ENCODE measurements at places on chromosomes 5 and 9.

GRCh38 chr9:95468791-95469190, 48.0 kb downstream of the PTCH1 start:
- no peak for DNase-seq

DNA sequence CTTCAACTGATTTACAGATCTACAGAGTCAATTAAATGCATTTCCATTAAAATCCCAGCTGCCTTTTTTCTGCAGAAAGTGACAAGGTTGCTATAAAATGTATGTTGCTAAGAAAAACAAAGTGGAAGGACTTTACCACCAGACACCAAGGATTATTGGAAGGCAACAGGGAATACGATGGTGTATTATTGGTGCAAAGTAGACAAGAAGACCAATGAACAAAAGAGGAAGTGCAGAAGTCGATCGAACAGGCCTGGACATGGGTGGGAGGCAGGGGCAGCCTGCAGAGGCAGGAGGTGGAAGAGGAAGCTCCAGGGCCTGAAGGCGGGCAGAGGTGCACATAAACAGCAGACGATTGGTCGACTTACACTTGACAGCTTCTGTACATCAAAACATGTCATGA, 10.6 kb upstream of the SLC6A19 start:
- DNase-seq, result no peak

- DNase-seq, result peak; percentile 85
Observed at GRCh38 chr5:115296124-115297022, at the start of gene CCDC112. Gene CCDC112 (minus strand): TSS chr5:115296654. CDS start chr5:115296543, 111 bp downstream.

DNA sequence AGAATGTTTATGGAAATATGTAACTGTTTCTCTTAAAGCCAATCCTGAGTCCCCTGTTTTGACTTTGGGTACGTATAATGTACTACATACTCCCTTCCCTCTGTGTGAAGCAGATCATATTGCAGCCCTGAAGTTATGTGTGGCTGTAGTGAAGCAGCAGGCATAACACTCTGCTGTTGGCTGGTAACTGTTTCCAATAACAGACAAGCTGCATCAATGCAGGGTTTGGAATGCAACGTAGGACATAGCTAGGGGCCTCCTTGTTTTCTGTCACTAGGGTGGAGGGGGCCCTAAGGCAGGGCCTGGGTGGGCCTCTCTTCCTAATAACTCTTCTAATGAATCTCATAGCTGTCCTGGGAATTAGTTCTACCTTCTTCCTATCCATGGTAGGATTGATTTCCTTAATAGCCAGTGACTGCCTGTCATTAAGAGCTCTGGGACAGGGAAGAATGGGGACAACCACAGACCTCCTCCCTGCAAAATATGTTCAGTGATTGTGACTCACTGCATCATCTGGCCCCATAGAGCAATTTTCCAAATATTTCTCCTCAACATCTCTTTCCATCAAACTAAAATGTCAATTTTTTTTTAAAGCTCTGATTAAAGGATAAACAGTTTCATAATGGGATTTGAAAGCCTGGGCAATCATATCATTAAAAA, 129.6 kb upstream of the HMHB1 start:
- DNase-seq, result no peak

DNA sequence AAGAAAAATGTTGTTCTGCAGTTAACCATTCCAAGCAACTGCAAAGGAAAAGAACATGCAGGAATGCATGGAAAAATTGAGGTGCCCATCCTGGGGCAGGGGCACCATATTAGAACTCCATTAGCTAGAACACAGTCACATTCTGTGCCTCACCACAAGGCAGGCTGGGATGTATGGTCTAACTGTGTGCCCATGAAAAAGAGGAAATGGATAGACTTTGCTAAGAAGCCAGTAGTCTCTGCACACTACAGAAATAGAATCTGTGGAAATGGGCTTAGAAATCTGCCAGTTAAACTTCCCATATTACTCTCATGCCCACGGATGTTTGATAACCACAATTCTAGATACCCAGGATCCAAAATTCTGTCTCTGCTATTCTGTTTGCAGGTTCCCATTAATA, 423.8 kb upstream of the SMARCA2 start:
- no peak for DNase-seq

DNA sequence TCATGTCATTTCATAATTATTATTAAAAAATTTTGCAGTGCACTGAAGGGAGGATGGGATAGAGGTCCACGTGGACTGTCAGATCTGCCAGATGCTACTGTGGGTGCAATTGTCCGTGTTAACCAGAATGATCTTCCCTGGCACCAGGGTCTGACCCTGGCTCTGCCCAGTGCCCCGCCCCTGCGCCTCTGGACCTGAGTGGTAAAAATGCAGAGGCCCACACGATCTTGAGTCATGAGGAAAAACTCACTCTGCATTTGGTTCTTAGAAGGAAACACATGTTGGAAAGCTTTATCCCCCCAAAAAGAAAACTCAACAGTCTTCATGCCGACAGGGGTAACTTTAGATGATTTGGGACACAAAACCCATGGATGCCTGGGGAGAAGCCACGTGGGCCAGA, 20.1 kb upstream of the BARX1 start:
- no peak for DNase-seq

DNA sequence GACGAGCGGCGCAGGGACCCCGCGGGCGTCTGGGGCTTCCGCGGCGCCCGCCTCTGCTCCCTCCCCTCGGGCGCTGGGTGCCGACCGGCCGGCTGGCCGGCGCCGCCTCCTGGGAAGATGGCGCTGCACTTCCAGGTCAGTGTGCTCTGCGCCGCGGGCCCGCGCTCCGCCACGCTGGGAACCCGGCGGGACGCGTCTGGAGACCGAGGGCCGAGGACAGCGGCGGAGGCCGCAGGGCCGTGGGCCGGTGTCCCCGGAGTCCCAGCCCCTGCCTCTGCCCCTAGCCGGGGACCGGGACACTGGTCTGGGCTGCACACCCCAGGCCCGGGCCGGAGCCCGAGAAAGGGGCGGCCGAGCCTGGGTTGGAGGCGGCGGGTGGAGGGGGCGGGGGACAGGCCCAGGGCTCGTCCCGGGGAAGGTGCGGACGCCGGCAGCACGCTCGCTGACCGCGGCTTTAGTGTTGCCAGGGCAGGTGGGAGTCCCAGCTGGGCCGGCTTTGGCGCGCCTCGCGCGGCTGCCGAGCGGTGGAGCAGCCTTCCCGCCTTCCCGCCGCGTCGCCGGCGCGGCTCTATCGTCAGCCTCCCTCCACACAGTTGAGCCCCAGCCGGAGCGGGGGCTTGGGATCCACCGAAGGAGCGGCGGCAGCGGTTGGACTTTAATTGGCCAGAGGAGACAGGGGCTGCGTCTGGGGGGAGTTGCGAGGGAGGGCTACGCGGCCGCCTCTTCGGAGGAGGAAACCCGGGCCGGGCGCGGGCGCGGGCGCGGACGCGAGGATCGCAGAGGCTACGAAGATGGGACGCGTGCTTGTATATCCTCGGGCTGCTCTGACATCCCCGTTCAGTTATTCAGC, at the start of gene RANBP17:
RANBP17 (plus strand) TSS at position 102 of the 850 bp plus-strand sequence.
- DNase-seq, result no peak
